Stimulated activated CD8-positive, alpha-beta memory T cell treated with anti-CD3 and anti-CD28 coated beads, Interleukin-2, amount 100 ng/mL, for 1 hour (primary cell): ENCODE measurements at places on chromosomes 3 and 15.

- DNase-seq: no peak
Measured at GRCh38 chr3:184745526-184745925, 33.7 kb upstream of the MAGEF1 start.

DNA sequence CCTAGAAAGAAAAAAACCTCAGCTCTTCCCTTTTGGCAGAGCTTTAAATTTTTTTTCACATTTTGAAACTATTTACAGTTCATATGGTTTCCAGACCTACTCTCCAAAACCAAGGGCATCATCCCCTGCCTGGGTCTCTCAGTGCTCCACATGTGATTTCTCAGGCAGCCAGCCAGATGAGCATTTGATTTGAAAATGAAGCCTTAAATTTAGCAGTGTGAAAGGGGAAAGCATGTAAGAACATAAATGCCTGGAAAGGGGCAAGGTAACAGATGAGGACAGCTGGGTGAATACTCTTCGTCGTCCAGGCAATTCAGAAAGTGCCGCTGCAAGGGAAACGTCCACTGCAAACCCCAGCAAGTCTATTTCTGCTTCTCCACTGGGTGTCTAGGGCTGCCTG is 94.8 kb downstream of the ATP8B4 start:
- no peak for DNase-seq

DNA sequence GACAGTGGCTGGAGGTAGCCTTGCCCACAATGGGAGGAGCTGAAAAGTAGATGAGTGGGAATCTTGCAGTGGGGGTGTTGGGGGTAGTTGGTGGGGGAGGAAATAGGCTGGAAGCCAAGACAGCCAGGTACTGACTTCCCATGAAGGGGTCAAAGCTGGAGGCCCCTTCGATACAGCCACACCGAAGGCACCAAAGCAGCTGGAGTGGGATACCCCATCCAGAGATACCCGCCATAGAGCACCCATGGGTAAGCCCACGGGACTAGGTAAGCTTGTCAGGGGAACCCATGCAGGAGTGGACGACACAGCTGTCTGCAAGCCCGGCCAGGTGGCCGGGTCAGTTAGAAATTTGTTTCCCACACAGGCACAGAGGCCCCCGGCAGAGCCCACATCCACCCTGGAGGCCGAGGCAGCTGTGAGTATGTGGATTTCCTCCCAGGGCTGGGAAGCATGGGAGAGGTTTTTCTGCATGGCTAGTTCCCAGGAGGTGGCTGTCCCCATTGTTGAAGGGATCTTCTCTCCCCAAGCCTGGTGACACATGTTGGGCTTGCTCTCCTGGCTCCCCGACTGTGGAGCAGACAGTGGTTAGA is 28.6 kb downstream of the PRR23E start:
- no peak for DNase-seq

DNA sequence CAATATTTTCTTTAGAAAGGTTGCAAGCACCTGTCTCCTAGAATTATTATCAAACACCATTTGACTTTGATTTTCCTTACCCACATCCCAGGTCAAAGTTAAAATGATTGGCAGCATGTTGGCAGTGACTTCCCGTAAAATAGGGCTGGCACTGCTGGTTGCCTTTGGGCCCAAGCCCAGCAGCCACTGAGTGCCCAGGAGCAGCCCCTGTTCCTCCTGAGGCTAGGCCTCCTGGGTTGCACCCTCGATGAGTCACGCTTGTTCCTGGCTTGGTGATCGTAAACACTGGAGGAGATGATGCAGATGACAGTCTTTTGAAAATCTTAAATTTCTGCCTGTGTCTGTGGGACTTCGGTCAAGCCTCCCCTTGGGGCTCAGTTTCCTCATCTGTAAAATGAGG is 290.0 kb downstream of the TLE3 start:
- DNase-seq: no peak

DNA sequence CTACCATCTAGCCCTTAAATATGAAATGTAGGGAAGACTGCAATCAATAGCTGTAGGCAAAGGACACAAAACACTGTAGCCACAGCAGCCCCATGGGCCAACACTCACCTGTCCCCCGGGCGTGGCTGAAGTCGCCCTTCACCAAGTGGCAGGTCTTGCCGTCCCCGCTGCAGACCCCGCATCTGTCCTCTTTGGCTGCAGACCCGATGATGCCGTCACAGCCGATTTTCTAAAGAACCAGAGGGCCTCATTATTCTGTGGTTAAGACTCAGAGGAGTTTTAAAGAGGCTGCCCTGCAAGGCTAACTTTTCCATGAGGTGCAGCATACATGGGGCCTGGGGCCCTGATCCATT is 245.6 kb downstream of the ADAMTS17 start:
- DNase-seq: no peak

DNA sequence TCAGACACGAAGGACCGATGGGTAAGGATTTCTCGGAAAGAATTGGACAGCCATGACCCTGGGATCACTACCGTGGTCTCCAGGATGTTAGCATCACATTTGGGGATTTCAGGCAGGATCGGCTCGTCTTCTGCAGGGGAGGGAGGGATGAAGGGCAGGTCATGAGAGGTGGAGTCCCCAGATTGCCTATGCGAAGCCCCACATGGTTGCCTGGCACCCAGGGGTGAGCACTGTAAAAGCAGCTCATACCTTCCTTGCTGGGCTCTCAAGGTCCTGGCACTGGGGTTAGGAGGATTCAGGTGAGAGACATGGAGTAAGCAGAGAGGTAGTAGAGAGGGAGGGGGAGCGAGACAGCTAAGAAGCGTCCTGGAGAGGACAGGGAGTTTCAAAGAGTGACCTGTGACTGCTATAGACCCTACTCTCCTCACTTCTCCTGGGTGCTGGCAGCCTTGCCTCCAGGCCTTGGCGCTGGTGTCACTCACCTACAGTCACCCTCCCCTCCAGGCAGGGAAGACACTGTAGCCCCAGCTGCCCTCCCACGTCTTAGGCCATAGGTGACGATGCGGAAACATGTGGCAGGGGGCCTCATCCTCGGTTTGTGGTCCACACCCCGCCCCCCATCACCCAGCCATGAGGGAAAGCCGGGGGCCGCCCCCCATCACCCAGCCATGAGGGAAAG is 15.0 kb upstream of the EHD4 start:
- DNase-seq: no peak

GRCh38 chr3:108489776-108490175 is 20.6 kb downstream of the MYH15 start:
- no peak for DNase-seq

- no peak for DNase-seq
Measured at GRCh38 chr3:40714771-40715345, 190.1 kb downstream of the ZNF621 start.

DNA sequence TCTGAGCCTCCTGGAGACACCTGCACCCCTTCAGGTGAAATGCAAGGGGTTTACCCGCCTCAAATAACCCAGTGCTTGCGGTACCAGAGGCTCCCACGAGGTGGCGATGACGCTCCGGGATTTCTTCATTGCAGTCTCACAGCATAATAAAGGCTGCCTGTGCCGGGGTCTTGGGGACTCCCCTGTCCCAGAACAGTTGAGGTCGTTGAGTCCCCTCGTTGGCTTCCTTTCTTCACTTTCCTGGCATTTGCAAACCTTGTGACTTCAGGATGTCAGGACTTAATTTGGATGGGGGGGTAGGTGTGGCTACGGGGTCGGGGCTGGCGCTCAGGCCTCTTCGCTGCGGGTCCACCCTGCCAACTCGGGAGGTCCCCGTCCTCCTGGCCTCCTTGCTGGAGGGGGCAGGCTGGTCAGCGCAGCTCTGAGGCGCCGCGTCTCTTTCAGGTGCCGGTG is 1.3 kb downstream of the GNAT1 start:
- peak; percentile 70 for DNase-seq

- peak; percentile 18 for DNase-seq
Measured at GRCh38 chr15:78103406-78104118, 11.2 kb downstream of the SH2D7 start.

DNA sequence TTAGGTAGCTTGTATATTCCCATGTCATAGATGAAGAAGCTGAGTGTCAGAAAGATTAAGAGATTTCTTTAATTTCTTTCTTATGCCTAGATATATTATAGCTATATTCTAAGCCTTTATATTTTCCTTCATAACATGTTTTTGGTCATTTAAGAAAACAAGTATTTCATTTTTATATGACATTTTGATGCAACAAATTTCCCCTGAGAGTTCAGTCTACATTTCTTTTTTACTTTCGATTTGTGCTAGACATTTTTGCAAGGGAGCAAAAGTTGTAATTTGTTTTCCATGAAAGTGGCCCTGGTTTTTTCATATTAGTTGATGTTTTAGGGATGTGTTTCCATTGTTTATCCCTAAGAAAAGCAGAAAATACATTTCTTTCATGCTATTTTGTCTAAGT is 344.9 kb downstream of the NLGN1 start:
- DNase-seq: no peak

DNA sequence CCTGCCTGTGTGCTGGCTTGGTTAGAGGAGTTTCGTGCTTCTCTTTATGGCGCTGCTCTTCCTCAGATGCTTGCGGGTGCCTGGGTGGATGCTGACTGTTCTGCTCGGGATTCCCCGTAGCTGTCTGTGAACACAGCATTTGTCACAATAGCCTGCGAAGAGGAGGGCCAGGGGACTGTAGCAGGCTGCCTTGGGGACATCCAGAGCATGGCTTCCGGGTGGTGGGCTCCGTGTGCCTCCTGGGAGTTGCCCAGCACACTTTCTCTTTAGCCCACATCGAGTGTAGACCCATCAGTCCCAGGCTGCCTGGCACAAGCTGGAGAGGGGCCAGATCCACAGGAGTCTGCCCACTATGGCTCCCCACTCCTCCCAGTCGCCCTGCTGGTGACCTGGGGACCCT is 22.4 kb downstream of the LRRK1 start:
- no peak for DNase-seq

DNA sequence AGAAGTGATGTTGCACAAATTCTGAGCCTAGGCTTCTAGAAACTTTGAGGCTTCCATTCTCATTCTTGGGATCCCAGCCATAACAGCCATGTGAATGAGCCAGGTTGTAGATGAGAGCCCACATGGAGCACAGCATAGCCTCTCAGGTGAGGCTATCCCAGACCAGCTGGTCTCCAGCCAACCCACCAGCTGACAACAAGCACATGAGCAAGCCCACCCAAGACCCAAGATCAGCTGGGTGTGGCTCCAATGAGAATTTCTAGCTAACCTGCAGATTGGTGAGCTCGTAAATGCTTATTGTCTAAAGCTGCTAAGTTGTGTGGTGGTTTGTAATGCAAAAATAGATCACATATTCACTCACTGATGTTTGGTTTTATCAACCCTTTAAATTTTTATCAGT is 14.4 kb downstream of the KY start:
- DNase-seq: no peak

DNA sequence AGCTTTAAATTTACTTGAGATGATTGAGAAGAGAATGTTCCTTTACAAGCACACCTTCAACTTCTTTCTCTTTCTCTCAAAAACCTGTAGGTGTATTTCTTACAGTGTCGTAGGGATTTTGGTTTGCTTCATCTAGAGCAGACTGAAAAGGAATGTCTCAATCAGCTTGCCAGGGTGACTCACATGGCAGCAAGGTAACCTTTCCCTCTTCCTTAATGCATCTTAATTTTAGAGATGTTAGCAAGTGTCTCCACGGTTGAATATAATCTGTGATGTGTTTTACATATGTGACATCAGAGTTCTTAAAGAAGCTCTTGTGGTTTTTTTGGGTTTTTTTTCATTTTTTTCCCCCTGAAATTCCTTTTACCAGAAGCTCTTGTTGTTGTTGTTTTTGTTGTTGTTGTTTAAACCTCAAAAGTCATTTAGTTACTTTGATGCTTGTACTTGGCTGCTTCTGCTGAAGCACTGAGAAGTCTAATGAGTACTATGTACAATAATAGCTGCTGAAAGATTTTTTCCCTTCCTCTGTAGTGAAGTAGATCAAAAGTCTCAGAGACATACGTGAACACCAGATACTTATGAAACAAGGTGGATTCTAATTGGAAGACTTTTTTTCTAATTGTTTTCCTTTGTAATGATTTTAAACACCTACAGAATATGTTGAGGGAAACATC is 83.1 kb downstream of the RETNLB start:
- DNase-seq: no peak

GRCh38 chr3:127008236-127008635 is 25.3 kb downstream of the PLXNA1 start:
- no peak for DNase-seq

GRCh38 chr15:45855907-45856579 is 221.2 kb downstream of the SQOR start:
- no peak for DNase-seq

- DNase-seq: no peak
Measured at GRCh38 chr3:22728406-22728805, 474.7 kb upstream of the UBE2E2 start.

DNA sequence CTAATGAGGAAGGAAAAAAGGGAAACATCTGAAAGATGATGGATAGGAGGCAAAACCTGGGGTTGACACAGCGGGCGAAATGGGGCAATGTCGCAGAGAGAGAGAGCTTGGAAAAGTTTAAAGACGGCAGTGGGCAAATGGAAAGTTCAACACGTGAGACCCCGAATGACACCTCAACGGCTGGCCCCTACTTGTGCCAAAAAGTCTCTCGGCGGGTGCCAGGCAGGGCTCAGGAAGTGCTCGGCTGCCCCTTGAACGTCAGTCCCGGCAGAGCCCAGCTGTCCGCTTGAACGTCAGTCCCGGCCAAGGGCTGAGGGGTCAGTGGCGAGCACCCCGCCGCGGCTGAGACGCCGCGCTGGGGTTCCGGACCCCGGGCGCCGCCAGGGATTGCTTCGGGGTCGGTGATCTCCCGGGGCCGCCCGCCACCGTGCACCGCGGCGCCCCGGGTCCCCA is 658 bp downstream of the EOGT start:
- no peak for DNase-seq

DNA sequence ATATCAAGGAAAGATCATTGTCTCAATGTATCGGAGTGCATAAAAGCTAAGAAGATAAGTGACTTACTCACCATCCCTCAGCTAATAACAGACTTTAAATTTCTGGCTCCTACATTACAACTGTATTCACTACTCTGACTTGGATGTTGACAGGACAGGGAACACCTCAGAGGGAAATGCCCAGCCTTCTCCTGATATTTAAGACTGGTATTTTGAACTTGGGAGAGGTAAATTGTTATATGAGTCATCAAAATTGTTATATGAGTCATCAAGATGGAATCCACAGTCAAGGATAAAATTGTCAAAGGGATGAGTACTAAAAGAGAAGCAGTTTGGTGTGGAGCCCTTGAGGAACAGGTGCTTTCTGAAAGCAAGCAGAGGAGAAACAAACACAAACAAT is 961.4 kb downstream of the VGLL3 start:
- no peak for DNase-seq

GRCh38 chr3:182793663-182794454 is 555 bp downstream of the ATP11B start:
- DNase-seq: peak; percentile 9

GRCh38 chr3:127820221-127820825 is 2.0 kb downstream of the MGLL start:
- DNase-seq: no peak

GRCh38 chr3:129182390-129183185 is 1.1 kb downstream of the CNBP start:
- no peak for DNase-seq

DNA sequence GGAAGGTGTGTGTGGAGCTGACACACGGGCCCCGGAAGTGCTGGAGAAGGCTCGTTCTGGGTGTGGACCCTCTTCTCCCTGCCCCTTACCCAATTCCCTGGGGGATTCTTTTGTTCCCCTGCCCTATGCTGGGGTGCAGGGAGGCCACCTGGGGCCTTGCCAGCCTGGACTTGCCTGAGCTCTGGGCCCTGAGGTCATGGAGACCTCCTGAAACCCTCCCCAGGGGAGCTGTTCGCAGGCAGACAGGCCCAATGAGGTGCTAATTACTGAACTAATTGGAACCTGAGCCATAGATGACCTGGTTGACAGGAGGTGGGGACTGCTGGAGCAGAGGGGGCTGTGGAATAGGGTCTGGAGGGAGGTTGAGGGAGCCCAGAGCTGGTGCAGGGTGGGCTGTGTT is 9.4 kb upstream of the C15orf39 start:
- no peak for DNase-seq

- DNase-seq: no peak
Measured at GRCh38 chr3:37479981-37480380, 305.6 kb upstream of the LRRFIP2 start.
